ENCODE measurements at places on chromosomes 13 and 19.

DNA sequence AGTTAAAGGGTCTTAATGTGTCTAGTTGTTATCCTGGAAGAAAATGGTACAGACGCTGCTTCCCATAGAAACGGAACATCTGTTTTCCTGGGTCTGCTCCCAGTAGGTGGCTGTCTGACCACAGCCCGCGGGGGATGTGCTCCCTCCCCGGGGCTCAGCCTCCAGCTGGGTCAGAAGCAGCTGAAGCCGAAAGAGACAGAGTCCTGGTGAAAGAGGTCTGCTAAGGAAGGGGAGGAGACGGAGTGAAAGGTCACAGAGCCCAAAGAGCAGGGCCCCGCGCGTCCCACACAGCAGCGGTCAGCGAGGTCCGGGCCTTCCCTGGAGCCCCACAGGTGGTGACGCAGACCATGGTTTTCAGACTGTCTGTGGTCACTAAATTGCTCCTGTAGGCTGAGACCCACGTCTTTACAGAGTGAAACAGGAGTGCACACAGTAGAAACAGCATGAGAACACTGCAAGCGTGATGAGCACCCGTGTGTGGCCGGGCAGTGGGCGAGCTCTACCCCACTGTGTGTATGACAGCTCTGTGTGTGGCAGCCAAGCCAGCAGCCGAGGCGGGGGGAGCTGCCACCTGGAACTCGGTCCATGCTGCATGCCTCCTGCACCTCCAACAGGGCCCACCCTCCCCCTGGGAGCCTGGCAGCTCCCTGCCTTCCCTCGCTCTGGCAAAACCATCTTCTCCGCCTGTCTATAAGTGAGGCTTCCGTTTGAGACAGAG is 52.0 kb upstream of the C13orf46 start:
- no peak for DNase-seq

DNA sequence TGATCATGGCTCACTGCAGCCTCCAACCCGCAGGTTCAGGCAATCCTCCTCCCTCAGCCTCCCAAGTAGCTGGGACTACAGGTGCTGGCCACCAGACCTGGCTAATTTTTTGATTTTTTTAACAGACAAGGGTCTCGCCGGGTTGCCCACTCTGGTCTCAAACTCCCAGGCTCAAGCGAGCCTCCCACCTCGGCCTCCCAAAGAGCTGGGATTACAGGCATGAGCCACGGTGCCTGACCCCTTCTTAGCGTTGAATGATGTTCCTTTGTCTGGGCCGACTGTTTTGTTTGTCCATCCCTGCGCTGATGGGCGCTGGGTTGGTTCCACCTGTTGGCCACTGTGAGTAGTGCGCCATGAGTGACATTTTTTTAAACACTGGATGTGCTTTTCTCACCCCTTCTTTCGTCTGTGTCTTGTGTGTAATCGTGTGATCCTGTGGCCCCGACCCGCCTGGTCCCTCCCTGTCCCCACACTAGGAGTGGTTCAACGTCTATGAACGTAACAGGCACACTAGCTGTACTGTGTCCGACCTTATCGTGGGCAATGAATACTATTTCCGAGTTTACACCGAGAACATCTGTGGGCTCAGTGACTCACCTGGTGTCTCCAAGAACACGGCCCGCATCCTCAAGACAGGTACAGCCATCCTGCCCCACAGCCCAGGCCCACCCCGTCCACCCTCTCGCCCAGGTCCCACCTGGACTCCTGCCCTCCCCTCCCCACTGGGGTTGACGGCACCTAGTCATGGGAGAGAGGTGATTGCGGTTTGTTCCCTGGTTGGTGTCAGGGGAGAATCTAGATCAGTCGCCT is 15.0 kb upstream of the EMC10 start:
- DNase-seq = peak; percentile 96

DNA sequence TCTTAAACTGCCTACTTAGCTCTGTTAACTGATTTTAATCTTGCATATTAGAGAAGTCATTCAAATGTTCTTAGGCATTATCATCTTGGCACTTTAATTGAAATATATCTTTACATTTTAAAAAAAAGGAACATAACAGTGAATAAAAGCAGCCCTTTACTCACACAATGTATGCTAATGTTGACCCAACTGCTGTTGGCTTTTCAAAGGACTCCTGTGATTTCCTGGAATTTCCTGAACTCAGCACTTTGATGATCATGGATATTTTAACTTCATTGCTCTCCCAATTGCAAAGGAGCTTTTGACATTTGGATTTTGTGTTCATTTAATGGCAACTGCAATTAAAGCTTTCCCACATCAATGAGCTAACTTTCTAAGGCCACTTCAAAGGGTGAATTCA is 1230.3 kb downstream of the DIAPH3 start:
- no peak for DNase-seq

GRCh38 chr19:1254530-1255185 is 6.3 kb downstream of the MIDN start:
- no peak for DNase-seq

GRCh38 chr19:19050104-19050503 is 13.7 kb upstream of the SLC25A42 start:
- DNase-seq = no peak

- DNase-seq = no peak
Measured at GRCh38 chr13:46858163-46858562, 38.7 kb downstream of the HTR2A start.

DNA sequence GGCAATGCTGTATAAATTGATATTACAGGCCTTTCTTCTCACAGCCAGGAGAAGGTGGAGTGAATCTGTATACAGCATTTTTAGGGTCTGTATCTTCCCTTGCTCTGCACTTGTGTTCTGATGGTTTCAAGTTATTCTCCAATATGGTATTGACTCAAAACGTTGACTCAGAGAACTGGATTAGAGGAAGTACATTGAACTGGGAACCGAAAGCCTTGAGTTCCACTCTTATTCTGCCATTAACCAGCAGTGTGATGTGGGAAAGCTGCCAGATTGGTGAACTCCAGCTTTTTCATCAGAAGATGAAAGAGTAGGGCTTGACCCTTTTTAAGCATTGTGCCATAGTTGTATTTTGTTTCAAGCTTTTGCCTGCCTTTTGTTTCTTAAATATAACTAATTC is 167.7 kb downstream of the SPRY2 start:
- no peak for DNase-seq

GRCh38 chr19:46697204-46697960 is 19.5 kb downstream of the PRKD2 start:
- DNase-seq = no peak

- no peak for DNase-seq
Measured at GRCh38 chr19:9877780-9878510, 42.8 kb downstream of the PIN1 start.

- peak; percentile 84 for DNase-seq
Measured at GRCh38 chr19:39411081-39411831, 1.2 kb upstream of the PLEKHG2 start.

DNA sequence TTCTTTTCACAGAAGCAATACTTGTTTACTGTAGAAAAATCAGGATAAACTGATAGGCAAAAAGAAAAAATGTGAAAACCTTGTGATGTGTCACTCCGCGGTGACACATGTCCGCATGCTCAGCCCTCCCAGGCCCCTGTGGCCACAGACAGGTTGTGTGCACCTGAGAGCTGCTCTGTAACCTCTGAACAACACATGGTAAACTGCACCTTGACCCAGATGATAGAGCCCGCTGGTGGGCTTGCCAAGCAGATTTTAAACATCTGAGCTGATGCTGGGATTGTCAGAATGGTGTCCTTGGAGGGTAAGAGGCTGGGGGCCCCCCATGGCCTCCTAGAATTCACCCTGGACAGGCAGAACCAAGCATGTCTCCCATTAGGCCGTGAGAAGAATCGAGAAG is 33.8 kb downstream of the DHRS12 start:
- no peak for DNase-seq

DNA sequence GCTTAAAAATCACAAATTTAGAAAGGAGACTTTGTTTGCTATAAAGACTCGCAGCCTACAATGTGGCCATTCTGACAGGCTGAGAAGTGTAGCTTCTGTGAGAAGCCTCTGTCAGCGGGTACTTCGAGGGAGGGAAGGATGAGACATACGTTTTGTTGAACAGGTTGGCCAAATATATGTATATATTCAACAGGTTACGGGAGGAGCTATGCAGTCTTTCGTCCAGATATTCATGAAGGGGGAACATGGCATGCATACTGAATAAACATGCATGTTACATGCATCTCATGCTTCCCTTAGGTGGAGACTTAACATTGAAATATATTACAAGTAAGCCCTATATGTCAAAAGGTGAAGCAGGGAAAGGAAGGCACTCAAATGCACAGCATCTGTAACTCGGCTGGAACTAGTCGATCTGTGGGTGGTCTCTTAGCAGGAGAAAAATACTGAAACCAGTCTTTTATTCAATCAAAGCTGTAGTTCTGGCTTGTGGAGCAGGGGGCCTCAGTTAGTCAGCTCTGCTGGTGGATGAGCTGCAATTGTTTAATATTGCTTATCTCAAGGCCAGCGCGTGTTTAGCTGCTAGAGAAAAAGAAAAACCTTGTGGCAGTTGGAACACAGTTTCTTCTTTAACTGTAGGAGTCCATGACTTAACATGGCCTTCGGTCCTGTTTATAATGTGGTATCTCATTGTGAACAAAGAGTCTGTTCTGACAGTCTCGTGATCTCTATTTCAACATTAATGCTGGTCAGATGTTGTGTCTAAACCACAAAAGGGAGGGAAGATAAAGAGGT is 94.3 kb downstream of the FAM216B start:
- no peak for DNase-seq

GRCh38 chr13:103213152-103213551 is 146.9 kb upstream of the SLC10A2 start:
- no peak for DNase-seq

GRCh38 chr13:42847891-42848663 is 66.7 kb downstream of the FAM216B start:
- DNase-seq = no peak

DNA sequence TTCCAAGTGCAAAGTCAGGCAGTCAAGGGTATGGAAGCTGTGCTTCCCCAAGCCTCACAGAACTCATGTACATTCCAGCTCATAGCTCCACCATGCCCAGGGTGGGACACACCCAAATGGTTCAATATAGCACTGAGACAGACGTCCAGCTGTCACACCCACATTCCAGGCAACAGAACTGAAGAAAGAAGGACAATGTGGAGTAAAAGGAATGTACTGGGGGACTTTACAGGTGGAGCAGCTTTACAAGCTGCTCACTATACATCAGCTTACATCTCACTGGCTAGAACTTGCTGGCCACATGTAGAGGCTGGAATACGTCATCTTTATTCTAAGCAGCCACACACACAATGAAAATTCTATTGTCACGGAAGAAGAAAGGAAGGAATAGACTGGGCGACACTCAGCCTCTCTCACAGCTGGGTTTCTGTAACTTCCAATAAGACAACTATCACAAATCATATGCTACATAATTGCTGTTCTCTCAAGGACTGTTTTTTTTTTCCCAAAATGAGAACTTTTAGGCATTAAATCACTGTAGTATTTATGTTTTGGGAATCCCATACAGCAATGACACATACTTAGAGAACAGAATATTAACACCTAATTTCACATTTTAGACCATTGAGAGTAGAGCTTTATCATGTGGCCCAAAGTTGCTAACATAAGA is 86.1 kb downstream of the KLF12 start:
- peak; percentile 18 for DNase-seq

GRCh38 chr13:46553886-46554858 is 1.2 kb downstream of the LRCH1 start:
- peak; percentile 64 for DNase-seq

GRCh38 chr19:45351401-45351952 is 10.9 kb downstream of the KLC3 start:
- DNase-seq = no peak

DNA sequence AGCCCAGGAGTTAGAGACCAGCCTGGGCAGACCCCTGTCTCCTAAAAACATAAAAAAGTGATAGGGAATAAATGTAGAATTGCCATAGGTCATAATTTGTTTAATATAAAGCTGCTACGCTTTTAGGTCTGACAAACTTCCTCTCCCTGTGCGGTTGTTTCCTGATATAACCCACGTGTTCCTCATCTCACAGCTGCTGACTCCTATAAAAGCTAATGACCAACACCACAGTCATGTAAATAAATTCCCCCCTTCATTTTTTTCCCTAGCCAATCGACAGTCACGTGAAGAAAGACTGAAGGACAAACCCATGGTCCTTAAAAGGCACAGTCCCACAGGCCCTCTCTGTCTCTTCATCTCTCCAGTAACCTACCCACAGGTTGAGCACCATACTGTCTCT is 27.5 kb downstream of the ZNF266 start:
- DNase-seq = no peak

DNA sequence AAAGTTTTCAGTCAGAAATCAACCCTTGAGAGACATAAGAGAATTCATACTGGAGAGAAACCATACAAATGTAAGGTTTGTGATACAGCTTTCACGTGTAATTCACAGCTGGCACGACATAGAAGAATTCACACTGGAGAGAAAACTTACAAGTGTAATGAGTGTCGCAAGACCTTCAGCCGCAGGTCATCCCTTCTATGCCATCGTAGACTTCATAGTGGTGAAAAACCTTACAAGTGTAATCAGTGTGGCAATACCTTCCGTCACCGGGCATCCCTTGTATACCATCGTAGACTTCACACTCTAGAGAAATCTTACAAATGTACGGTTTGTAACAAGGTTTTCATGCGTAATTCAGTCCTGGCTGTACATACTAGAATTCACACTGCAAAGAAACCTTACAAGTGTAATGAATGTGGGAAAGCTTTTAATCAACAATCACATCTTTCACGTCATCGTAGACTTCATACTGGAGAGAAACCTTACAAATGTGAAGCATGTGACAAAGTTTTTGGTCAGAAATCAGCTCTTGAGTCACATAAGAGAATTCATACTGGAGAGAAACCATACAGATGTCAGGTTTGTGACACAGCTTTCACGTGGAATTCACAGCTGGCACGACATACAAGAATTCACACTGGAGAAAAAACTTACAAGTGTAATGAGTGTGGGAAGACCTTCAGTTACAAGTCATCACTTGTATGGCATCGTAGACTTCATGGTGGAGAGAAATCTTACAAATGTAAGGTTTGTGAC is 15.7 kb upstream of the ZNF701 start:
- DNase-seq = no peak

DNA sequence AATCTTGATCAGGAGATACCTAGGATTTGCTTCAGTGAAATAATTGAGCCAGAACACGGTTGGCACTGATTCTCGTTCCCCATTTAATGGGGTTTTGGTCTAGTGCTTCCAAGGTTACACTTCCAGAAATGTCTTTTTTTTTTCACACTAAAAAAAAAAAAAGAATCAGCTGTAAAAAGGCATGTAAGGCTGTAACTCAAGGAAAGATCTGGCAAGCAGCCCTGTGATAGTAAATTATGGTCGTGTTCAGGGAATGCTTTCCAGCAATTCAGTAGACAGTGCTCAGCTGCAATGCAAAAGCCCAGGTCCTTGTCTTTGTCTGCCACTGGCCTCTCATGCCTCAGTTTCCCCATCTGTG is 27.2 kb upstream of the NDUFS7 start:
- DNase-seq = no peak

DNA sequence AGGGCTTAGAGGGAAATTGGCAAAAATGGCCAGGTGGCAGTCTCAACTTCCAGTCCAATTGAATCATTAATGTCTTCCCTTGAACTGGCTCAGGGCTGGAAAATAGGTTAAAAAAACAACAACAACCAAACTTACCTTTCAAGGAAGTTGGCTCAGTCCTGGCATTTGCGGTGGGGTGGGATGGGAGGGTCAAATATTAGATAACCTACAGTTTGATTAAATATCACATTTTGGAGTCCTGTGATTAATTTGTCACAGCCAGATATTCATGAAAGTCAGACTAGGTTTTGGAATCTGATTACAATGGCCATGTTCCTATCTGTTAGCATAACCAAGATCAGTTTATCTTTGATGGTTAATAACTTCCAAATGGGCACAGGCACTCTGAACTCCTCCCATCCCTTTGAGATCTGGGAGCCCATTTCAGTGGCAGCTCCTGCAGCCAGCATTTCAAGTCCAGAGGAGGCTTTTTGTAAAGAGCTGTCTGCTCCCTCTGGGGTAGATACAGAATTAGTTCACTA is 7.8 kb upstream of the DZIP1 start:
- DNase-seq = no peak
